CD4-positive, alpha-beta T cell treated with Interleukin-4 for 1 hour (primary cell): ENCODE measurements at places on chromosomes 12 and 14.
A peak's percentile ranks its signal among the peaks of the same experiment; 100 is the strongest.

DNA sequence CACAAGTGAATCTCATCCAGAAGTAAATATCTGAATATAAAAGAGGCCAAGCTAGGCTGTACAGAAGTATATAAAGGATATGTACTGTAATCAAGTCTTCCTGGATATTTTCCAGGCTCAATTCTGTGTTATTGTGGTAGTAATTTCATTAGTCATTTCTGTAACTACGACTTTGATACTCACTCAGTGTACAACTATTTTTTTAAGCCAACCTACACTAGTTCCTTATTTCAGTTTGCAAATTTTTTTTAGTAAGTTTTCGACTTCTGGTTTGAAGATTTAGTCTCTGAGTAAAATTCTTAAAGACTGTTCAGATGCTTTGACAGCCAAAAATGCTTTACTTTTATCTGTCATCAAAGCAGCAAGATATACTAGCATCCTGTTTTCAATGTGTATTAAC is 130.8 kb downstream of the CAPZA3 start:
- DNase-seq: no peak

GRCh38 chr12:29797565-29798355 is 14.0 kb upstream of the TMTC1 start:
- no peak for DNase-seq

DNA sequence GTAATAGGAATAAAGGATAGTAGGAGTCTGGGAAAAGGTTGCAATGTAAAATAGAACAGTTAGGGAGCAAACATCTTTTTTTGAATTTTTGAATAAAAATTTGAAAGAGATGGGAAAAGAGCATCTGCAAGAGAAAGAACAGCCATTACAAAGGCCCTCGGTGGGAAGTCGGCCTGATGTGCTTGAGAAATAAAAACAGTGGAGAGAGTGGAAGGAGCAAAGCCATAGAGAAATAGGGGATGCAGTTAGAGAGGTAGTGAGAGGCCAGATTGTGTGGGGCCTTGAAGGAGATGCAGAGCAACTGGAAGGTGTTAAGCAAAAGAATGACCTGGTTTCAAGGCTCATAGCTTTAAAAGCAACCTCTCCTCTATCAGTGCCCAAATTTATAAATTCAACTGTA is 409.8 kb downstream of the RERGL start:
- no peak for DNase-seq

DNA sequence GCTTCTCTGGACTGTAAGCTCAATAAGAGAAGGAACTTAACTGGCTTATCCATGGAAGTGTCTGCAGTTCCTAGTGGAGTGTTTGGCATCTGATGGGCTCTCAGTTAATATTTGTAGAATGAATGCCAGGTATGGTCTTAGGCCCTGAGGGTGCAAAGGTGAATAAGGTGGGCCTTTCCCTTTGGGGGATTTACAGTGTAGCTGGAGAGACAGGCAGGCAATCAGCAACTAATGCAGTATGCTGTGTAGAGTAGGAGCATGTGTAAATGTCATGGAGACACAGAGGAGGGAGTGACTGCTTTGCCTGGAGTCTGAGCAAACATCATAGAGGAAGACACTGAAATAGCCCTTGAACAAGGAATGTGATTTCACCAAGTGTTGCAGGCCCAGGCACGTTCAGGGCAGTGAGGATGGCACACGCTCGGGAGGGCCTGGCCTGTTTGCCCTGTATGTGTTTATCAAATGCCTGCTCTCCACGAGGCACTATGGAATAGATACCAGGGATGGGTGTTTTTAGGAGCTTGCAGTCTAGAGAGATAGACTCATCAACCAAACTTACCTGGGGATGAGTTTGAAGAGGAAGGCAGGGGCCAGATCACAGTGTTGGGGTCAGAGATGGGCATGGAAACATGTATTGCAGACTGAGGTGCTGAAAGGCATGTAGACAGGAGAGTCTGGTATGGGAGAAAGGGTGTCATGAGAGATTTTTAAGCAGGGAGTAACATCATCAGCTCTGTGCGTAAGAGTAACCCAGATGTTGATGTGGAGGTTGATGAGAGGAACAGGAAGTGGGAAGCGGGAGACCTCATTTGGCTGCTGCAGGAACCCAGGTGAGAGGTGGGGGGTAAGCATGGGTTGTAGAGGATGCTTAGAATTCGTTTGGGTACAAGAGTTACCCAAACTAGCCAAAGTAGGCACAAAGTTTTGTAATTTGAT is 54.1 kb downstream of the PLXNC1 start:
- no peak for DNase-seq

GRCh38 chr12:132400011-132400641 is 70.7 kb upstream of the GALNT9 start:
- no peak for DNase-seq

- no peak for DNase-seq
Measured at GRCh38 chr12:114395755-114396152, 10.2 kb downstream of the TBX5 start.

DNA sequence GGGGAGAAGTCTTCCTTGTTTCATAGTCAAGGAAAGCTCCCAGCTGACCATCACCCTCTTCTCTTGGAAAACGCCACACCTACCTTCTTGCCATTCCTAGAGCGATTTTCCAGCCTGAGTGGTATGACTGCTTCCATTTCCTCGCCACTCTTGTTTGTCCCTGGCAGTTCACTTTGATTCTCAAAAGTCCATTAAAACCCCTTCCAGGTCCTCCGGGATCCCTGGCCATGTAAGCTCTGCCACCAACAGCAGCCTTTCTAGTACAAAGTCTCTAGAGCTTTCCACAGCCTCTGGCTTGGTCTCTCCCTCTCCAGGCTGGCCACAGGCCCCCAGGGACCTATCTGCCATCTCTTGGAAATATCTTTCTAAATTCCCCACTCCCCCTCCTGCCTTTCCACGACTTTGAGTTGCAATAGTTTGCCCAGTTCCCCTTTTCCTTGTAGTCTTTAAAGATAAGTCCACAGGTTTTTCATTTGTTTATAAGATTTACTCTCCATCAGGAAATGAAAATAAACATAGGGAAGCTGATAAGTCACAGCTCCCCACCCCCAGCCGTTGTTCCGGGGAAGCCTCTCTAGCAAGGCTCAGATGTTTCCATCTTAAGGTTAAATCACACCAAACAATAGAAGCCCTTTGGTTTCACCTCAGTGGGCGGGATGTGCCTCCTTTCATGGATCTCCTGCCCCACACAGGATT is 42.9 kb upstream of the SINHCAF start:
- DNase-seq: no peak

- DNase-seq: no peak
Measured at GRCh38 chr14:24535737-24536136, 27.7 kb upstream of the CMA1 start.

DNA sequence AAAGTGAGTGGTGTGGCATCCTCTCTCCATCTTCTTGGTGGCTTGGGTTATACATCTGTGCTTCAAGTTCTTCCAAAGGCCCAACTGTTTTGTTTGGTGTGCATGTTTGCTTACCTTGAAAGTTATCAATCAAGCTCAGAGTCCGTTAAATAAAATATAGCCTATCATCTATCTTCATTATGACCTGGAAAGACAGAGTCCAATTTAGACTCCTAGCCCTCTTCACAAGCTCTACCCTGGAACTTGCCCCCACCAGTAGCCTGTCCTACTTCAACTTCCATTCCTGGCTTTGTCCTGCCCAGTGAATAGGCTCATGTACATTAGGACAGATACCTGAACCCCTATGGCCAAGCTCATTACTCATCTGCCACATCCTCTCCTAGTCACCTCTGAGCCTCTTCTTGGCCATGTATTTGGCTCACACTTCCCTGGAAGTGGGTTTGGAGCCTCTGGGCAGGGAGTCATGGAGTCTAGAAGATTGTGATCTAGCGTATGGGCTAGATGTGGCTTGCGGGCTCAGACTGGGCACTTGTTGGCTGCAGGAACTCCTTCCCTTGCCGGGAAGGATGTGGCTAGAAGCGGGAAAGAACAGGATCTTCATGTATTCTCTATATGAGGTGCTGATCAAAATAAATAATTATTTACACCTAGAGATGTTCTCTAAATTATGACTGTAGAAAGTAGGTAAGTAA is 6.4 kb upstream of the SSTR1 start:
- DNase-seq: no peak

GRCh38 chr12:27031531-27031930 is 9.2 kb downstream of the MED21 start:
- no peak for DNase-seq

GRCh38 chr14:74956280-74957072 is 1.1 kb upstream of the PGF start:
- no peak for DNase-seq

GRCh38 chr14:54597795-54598443 is 31.0 kb downstream of the SAMD4A start:
- DNase-seq: no peak

DNA sequence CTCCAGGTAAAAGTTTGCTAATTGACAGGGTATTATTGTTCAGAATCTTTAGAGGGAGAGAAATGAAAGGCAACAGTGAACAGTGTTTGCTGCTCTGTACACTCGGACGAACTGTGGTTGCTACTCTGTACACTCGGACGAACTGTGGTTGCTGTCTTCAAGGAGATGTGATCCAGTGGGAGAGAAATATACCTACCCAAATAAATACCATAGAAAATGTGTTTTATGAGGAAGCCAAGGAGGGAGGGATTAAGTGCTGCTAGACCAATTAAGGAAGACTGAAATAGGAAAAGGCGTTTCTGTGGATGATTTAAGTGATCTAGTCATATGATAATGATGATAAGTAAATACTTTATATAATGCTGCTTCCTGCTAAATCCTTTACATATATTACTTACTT is 2.7 kb downstream of the STK38L start:
- no peak for DNase-seq

GRCh38 chr14:64504310-64504896 is at the start of gene ZBTB1:
Gene ZBTB1 (plus strand): TSS chr14:64504770. CDS start chr14:64521505, 16,735 bp downstream.
- peak; percentile 87 for DNase-seq

DNA sequence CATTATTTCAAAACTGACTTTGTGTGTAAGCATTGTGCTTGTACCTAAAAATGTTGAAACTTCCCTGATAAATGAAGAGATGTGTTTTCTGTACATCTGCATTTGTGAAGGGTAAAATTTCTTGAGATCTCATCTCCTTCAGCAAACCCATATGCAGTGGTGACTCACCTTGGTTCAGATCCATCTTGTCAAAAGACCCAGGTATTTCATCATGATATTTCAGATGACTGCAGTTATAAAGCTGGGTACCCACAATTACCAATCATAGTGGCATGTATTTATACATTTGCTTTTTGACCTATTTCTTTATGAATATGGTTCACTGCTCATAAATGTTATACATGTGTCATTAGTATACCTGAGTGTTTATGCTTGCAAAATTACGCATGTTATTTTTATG is 1213.6 kb downstream of the GALC start:
- DNase-seq: no peak

- DNase-seq: peak; percentile 58
Measured at GRCh38 chr12:19273482-19274330, 144.2 kb downstream of the PLEKHA5 start.

DNA sequence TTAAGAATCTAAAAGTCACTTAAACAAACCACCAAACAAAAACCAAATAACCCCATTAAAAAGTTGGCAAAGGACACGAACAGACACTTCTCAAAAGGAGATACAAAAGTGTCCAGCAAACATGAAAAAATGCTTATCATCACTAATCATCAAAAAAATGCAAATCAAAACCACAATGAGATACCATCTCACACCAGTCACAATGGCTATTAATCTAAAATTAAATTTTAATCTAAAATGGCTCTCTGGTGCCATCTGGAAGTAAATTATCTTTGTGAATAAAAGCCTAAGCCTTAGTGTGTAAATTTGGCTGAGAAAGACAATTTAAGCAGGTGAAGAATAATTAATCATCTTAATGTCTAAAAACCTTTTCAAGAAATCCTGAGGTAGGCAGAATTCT is 204.5 kb upstream of the PPFIA2 start:
- DNase-seq: no peak

GRCh38 chr12:53975064-53975471 is 314 bp upstream of the HOTAIR start:
- DNase-seq: no peak

DNA sequence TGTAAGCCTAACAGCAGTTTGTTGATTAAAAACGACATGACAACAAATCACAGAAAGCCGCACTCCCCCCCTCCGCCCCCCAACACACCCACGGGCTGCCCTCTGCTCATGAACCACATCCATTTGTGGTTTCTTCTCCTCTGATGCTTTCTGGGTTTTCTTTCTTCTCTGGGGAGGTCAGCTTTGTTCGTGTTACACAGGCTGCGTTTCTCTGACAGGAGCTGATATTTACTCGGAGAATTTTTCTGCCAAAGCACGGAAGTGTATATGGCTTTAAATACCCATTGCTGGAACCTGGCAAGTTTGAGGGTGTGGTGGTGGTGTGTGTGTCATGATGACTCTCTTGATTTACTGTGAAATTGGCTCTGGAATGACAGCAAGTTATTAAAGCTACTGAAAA is 883.7 kb upstream of the TMEM132C start:
- DNase-seq: no peak

- no peak for DNase-seq
Measured at GRCh38 chr12:113214895-113215400, 6.3 kb upstream of the TPCN1 start.
